ENCODE measurements at places on chromosomes 6 and 20.

DNA sequence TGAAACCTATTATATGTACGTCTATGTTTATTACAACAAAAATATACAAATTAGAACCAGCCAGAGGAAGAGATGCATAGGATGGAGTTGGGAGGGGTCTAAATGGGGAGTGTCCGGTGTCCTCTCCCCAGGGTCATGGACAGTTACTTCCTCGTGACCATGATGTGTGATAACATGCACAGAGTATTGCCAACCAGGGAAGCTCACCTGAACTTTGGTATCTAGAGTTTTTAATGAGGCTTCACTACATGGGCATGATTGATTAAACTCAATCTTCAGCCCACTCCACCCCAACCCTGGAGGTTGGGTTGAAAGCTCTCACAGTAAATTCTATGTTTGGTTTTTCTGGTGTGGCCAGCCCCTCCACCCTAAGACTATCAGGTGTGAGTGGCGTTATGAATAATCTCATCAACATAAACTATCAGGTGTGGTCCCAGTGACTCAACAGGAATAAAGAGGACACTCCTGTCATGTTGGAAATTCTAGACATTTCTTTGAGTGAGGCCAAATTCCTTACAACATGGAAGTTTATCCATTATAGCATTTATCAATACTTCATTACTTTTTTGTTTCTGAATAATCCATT is 36.4 kb upstream of the FKBP1A start:
- no peak for DNase-seq

- no peak for DNase-seq
Measured at GRCh38 chr20:44224637-44225036, 14.1 kb upstream of the OSER1 start.

- DNase-seq: no peak
Measured at GRCh38 chr6:148218542-148219258, 123.9 kb upstream of the SASH1 start.

DNA sequence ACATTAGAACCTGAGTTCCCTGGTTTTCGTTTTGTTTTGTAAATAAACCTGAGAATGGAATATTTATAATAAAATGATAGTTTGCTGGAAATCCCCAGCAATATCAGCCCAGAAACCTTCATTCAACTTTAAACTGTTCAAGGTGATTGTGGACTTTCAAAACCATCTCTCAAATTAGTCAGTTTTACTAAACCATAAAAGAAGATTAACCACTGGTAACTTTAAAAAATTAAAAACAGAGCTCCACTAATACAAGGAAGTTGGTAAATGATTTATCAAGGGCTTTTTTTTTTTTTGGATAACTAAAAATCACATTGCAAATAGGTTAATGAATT is 10.0 kb downstream of the MBOAT1 start:
- no peak for DNase-seq

DNA sequence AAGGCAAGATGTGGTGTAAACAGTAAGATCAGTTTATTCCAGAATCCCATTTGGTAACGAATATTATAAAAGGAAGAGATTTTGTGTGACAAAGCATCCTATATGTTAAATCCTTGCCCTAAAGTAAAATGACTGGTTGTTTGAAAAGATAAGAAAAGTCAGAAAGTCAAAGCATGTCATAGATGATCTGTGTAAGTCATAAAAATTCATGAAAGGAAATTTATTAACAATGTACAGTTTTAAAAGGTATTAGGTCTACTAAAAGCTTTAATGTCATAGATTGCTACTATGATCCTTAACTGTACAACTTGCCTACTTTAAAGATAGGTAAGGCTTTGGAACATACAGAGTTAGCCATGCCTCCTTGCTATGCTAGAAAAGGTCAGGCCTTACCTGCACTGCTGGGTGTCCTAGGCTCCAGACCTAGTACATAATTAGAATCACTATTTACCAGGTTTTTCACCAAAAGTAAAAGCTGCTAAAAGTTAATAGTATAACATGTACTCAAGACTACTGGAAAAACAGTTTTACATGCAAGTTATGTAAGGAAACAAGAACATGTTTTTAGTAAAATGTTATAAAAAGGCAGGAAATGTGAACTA is 1090.1 kb upstream of the ADGRB3 start:
- no peak for DNase-seq

DNA sequence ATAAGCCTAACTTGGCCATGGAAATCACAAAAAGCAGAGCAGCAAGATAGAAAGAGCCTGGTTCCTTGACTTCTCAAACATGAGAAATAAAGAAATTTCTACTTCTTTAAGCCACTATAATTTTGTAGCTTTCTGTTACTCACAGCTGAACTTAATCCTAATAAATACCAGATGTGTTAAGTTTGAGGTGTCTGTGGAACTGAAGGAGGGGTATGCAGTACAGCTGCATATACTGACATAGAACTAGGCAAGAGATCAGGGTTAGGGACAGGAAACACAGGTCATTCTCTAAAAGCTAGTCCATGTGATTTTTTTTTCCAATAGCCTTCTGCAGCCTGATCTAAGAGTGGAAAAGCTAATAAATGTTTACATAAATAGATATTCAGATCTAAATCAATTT is 123.9 kb downstream of the COL12A1 start:
- DNase-seq: no peak

DNA sequence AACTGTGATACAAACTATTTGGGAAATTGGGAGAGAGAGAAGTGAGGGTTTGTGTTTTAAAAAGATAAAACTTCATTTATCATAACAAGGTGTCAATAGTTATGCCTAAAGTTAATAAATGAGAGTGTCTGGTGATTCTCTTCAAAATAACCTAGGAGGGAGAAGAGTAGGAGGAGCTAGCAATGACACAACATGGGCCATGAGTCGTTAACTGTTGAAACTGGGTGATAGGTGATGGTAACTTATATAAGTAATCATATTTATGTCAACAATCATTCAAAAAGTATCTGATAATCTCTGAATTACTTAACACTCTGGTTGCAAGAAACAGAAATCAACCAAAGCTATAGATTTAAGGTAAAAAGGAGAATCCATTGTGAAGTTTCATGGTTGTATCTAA is 46.8 kb upstream of the INSM1 start:
- no peak for DNase-seq

DNA sequence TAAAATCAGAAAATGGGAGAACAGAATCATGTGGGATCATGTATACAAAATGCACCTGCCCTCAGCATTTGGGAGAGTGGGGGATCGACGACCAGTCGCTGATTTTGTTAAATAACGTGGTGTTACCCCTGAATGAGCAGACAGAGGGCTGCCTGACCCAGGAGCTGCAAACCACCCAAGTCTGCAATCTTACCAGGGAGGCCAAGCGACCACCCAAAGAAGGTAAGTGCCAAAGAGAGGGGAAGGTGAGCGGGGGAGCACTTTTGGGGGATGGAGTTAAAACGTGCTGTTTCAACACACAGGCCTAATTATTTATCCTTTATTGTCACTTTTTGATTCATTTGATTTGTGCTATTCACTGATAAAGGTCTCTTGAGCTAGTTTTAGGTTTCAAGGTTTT is 4.1 kb downstream of the ADGRB3 start:
- DNase-seq: no peak

DNA sequence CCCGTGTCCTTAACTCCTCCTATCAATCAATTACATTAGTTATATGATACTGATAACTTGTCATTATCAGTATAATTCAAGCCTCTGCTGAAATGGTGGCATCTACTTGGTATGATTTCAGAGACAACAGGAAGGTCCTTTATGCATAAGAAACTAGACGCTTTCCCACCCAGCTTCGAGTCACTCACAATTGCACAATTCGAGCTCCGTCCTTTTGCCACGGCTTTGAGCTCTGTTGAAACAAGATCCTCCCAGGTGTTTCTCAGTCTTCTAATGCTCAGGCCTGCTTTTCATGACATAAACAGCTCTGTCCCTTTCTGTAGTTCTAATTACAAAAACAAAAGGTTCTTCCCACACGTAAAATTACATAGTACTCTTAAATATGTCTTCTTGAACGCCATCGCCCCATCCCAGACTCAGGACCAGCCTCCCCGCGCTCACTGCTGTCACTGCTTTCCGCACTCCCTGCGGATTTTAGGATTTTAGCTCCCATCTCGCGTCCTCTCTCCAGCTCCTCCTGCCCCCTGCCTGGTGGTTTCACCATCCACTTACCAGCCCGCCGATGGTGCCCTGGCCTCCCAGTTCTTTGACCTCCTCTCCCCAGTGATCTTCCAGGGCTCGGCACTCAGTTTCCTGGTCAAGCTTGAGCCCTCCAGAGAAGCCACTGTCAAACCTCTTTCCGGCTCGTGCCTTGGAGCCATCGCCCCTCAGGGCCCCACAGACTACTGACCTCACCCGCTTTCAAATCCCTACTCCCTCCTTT is 23.2 kb upstream of the PNPLA1 start:
- DNase-seq: no peak

DNA sequence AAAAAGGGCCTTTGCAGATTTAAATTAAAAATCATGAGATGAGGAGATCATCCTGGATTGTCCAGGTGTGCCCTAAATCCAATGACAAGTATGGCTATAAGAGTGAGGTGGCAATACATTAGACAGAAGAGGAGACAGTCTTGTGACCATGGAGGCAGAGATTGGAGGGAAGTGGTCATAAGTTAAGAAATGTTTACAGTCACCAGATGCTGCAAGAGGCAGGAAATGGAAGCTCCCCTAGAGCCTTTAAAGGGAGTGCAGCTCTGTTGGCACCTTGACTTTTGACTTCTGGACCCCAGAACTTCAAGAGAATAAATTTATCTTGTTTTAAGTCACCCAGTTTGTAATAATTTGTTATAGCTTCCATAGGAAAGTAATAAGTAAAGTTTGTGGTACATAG is 61.1 kb downstream of the HMGN3 start:
- no peak for DNase-seq

GRCh38 chr20:32775336-32775991 is 13.3 kb downstream of the DNMT3B start:
- DNase-seq: no peak

GRCh38 chr6:144065213-144065660 is 30.1 kb downstream of the SF3B5 start:
- no peak for DNase-seq

DNA sequence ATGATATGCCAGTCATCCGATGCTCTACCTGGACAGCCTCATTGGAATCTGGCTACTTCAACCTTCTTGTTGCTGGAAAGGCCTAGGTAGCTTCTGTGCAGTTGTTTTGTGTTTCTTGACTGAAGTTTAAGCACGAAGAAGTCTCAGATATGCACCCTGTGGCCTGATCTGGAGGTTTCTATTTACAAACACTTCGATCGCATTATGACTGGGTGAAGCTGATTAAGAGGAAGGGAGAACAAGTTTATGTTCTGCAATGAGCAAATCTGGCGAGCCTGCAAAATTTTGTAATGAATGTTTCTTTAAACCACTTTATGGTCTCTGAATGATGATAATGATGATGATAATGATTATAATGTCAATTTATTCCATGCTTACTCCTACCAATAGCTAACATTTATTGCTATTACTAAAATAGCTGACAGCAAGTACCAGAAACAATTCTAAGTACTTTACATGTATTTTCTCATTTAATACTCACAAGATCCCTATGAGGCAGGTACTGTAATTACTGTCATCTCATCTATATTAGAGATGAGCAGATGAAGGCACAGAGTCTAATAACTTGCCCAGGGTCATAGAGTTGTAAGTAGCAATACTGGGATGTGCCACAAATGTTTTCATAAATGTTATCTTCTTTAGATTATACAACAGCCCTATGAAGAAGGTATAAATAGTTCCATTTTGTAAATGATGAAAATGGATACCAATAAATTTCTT is 126.1 kb upstream of the UST start:
- DNase-seq: no peak

- DNase-seq: no peak
Measured at GRCh38 chr20:58938078-58938477, 43.0 kb upstream of the NELFCD start.

- no peak for DNase-seq
Measured at GRCh38 chr6:14075095-14075503, 42.5 kb upstream of the CD83 start.

DNA sequence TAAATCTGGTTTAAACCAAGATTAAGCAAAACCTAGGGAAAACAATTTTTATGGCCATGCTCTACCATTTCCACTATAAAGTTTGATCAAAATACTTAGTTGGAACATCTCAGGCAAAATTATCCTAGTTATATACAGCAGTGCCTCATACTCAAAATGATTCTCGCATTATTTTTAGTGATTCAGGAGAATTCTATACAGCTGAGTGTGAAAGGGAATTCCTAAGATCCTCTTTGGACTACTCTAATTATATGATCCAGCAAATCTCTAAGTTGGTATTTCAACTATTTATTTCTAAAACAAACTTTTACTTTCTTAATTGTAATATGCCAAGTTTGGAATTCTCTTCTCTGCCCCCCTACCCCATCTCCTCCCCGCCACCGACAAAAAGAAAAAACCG is 8.6 kb downstream of the DTNBP1 start:
- DNase-seq: no peak

DNA sequence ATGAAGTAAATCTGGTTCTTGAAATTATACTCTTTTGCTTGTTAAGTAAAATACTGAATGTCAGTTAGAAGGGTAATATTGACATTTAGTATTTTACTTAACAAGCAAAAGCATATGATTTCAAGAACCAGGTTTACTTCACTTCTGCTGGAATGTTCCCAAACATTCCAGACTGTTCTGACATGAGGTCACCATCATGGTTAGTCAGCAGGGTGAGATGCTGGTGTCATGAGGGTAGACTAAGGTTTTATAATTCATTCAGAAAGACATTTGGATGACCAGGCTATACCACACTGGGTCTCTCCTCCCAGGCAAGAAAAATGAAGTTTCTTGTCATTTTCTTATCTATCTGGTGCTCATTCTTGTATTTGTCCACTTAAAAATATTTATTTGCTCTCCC is 414.4 kb upstream of the MMS22L start:
- no peak for DNase-seq

DNA sequence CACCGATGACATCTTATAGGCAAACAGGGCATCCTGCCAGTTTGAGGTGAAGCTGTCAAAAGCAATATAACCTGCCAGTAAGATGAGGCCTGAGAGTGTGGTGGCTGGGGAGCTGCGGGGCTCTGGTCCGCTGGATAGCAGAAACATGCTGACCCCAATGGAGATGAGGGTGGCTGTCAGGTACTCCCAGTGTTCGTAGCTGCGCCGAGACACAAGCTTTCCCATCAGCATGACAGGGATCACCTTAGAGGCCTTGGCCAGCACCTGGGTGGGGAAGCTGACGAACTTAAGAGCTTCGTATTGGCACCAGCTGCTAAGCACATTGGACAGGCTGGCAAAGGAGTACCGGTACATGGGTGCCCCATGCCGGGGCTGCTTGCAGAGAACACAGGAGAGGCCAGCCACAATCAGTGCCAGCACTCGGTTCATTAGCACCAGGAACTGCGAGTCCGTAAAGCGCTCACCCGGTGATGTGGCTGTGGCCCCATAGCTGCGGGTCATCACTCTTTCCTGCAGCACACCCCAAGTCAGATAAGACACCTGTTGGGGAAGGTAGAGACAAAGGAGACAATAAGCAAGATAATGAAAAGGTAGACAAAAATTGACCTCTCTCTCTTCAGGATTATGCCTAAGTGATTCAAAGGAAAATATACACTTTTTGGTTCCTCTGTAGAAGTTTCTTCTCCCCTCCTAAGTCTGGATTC is 2.1 kb downstream of the SLC35B2 start:
- DNase-seq: no peak

All from amygdala (tissue), 56 donors.